ENCODE measurements at places on chromosomes 6 and 20.

DNA sequence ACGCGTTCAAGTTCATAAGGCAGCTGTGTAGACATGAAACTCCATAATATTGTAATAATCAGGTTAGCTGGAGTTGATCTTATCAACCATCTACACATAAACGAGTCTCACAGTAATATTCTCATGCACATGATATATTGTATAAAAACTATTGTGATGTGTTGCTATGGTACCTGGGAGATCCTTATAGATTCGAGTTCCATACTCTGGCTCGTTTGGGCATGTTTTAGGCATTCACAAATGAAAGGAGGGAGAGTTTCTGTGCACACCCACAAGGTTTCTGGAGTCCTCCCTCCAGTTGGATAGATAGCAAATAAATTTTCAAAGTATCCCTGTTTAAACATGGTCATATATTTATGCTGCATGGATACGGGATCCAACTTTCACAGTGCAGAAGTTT is 567.5 kb upstream of the SLC35B3 start:
- no peak for DNase-seq

DNA sequence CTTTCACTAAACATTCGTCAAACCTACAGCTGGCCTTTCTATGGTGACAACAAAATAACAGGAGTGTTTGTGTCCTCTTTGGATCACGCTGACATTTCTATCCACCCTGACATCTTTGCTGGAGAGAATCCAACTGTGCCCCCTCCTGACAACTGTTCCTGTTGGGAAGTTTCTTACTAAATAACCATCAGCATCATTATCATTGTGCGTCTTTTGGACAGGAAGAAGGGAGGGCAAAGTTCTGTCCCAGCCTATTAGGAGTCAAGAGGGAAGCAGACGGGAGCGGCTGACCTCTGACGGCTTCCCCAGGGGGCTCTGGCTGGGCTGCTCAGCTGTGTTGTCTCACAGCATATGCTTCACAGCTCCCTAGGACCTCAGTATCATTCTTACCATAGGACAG is 195.9 kb upstream of the SULF2 start:
- DNase-seq = no peak

DNA sequence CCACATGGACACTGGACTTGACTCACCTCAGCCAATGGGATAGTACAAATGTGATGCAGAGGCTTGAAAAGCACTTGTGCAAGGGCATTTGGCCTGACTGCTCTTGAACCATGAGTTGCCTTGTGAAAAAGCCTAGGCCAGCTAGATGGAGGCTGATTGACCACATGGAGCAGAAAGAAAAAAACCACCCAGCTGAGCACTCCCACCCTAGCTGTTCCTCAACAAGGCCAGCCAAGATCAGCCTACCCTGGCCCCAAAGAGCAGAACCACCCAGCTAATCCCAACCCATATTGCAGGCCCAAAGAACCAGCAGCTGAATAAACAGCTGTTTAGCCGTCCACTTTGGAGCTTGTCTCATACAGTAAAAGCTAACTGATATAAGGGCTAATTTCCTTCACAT is 36.7 kb downstream of the PXDC1 start:
- no peak for DNase-seq

DNA sequence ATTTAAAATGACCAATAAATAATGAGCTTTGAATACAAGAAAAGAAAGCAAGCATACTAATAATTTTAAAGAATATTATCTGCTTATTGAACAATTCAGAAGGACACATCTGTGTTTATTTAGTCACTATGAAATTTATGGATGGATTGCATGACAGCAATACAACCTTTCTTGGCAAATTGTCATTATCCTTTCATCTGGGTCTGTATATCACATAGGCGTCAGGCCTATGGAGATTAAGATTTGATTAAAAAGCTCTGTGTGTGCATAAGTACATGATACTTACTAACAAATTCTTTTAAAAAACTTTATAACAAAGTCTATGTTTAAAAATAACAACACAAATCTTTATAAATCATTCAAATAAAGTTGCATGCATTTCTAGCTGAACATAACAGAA is 1394.4 kb downstream of the KHDRBS2 start:
- DNase-seq = no peak

DNA sequence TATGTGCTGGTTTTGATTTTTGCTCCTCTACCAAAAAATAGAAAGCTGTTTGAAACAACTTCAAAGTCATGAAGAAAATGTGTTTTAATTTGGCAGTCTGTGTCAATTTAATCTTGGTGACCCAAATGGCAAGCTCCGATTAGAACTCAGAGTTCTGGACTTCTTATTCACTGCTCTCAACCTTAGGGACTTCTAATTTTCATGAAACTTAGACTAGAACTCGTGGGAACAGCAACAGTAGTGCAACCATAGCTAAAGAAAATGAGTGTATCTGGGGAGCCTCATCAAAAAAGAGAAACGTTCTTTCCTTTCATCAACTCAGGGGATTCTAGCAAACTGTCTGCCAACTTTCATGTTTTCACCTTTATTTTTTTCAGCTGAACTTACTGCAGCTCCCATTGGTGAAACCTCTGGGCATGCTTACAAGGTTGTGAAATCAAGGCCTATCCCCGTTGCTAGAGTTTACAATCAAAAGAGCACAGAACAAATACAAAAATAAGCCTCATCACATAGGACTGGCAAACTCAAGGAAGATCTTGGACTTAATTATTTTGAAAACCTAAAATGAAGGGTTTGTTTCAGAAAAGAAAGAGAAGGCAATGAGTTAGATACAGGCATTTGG is 114.0 kb upstream of the HSF2 start:
- DNase-seq = no peak

DNA sequence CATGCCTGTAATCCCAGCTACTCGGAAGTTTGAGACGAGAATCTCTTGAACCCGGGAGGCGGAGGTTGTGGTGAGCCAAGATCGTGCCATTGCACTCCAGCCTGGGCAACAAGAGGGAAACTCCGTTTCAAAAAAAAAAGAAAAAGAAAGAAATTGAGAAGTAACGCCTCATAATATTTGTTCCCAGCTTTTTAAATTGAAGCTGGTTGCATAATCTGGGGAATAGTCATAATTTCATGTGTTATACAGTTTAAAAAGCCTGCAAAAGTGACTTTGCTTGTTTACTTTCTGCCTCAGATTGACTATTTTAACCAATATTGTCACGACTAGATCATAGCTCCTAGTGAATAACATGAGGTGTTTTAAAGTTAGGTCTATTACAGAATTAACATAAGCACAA is 7.2 kb downstream of the FAM217B start:
- no peak for DNase-seq

DNA sequence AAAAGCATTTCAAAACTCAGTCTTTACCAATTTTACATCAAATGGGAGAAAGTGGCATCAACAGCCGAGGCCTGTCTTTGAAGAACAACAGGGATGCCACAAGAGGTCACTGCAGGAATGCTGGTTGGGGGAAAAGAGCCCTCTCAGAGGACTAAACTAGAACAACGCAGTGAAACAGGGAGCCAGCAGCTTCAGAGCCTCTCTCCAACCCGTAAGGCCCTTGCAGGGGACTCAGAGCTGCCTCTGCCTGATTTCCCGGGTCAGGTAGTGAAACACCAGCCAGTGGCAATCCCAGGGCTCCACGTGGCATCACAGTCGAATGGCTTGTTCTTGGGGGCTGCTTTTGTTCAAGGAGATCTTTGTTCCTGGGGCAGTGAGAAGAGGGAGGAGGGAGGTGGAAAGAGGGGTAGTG is 55.0 kb upstream of the KCNK16 start:
- no peak for DNase-seq

GRCh38 chr6:170152989-170153388 is 137.9 kb downstream of the DLL1 start:
- DNase-seq = no peak

DNA sequence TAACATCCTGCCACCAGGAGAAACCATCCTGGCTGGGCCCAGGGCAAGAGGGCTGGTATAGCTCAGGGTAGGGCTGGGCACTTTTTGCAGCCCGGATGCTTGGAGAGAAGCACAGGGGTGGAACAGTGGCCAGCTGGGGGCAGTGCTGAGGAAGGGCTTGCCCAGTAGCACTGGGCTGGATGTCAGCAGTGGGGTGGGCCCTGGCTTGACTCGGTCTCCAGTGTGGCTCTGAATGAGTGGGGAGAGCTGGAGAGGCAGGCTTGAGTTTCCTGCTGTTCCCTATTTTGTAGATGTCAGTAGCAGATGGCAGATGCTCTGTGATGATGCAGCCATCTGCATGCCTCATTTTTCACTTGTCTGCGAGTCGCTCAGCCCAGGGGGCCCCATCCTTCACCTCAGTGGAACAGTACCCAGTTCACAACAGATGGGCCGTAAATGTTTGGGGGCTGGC is 56.3 kb upstream of the TULP1 start:
- no peak for DNase-seq

DNA sequence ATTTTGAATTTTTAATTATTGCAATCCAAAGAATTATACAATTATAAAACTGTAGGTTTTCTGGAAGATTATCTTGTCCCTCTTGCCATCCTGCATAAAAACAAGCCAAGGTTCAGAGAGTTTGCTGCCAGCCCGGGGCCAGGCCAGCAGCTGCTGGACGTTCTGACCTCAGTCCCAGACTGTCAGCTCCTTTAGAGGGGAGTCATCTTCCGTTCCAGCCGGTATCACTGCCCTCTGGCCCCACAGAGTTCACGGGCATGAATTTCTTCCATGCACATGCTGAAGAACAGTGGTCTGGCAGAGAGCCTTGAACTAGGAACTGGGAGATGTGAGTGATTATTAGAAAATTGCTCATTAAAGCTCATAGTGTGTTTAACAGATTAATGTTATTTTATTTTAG is 130.4 kb upstream of the QKI start:
- no peak for DNase-seq

- DNase-seq = no peak
Measured at GRCh38 chr6:147035886-147036285, 168.3 kb upstream of the STXBP5 start.

GRCh38 chr6:107186047-107186446 is 70.7 kb upstream of the BEND3 start:
- DNase-seq = no peak

DNA sequence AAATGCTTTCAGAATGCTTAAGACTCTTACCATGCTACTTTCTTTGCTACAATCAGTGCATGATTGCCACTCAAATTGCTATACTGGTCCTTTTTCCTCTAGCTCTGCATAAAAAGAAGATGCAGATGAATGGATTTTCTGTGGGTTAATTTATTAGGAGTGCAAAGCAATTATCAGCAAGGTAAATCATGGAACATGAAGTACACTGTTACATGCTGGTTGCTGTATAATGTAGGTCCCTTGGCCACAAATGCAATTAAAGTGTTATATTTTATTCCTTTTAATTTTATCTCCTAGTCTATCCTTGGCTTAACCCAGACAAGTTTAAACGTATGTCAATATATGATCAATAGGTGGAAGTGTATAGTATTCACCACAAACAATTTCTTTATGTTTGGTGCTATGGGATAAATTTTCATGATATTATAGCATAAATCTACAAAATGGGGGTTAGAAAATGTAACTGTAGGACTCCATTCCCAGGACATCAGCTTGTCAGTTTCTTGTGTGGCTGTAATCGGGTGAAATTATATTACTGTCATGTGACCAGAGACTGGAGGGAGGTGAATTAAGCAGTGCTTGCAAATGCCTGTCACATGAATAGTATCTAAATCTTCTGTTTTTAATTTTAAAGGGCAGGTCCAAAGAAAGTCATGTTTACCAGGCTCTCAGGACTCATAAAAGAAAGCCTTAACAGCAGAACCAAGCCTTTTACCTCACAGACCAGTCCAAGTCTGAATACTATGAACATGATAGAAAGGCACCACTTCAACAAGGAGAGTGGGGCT is 176.9 kb upstream of the ID4 start:
- no peak for DNase-seq

DNA sequence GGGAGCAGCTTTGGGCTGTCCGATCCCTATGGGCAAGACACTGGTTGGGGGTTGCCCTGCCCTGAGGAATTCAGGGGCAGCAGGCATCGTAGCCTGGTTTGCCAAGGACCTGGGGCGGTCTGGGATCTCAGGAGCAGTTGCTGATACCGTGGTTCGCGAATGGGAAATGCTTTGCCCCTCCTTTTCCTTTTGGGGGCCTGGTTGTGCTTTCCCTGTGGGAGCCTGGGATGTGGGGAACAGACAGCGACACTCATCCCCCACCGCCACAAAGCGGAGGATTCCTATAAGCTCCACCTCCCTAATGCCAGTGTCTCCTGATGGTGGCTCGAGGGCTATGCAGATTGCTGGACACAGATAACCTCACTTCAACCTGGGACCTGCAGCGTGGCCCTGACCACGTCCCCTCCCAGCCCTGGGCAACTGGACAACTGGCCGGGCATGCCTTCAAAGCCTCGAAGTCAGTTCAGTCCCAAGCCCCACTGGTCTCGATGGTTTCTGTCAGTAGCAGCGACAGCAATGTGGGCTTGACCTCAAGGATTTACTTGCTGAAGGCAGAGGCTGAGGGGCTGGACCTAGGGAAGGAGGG is 3.3 kb downstream of the CEBPB start:
- DNase-seq = no peak

GRCh38 chr6:150548330-150548729 is 51.4 kb upstream of the PLEKHG1 start:
- DNase-seq = no peak

DNA sequence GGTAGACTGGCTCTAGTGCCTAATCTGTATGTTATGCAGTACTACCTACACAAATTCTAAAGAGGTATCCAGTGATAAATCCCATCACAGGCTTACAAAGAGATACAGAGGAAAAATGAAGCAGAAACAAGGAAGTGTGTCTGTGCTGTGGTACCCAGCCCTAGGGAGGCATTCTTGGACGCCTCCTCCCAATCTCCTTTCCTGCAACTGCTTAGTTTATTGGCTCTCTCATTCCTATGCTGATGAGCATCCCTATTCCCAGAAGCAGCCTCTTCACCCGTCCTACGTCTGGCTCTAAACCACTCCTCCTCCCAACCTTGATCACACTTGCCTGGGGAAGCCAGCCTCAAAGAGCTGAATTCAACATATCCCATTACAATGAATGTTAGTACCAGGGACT is 34.5 kb upstream of the TGM6 start:
- no peak for DNase-seq

- DNase-seq = no peak
Measured at GRCh38 chr6:83459663-83460062, 28.8 kb upstream of the ME1 start.

GRCh38 chr6:2970034-2970685 is 1.2 kb downstream of the SERPINB6 start:
- no peak for DNase-seq

DNA sequence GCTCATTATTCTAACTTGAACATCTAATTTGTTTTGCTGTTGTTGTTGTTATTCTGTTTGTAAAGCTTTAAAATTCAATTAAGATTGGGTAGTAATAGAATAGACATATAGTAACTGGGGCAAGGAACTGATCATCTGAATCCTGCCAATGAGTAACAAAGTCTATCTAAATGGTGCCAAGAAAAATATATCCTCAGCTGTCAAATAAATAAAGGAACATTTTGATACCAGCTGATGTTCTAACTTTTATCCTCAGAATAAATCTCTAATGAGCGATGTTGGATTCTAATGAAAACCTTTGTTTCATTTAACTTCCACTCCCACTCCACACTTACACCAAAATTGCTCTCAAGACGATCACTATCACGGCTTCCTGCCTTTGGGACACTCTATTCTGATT is 210.9 kb downstream of the TINAG start:
- no peak for DNase-seq
